ENCODE measurements at places on chromosomes 2 and 18.

- DNase-seq, result no peak
Observed at GRCh38 chr2:29482867-29483266, 367.7 kb downstream of the CLIP4 start.

GRCh38 chr18:59787998-59788790 is 91.0 kb upstream of the CCBE1 start:
- DNase-seq, result no peak

DNA sequence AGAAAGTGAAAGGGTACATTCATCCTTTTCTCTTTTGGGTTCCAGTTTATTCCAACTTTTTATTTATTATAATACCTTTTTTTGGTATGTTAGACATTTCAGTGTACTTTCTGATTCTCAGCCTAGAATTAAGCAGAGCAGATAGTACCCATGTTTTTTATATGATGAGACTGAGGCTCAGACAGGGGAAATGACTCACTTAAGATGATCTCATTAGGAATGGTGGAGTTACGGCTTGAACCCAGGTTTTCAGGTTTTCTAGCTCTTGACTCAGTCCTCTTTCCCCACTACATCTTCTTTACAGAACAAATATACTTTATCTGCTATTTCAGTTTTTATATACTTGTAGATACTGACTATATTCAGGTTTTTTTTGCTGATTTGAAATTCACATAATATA is 51.7 kb upstream of the OTX1 start:
- DNase-seq, result no peak

- no peak for DNase-seq
Observed at GRCh38 chr18:21481739-21482138, 118.8 kb downstream of the ESCO1 start.

DNA sequence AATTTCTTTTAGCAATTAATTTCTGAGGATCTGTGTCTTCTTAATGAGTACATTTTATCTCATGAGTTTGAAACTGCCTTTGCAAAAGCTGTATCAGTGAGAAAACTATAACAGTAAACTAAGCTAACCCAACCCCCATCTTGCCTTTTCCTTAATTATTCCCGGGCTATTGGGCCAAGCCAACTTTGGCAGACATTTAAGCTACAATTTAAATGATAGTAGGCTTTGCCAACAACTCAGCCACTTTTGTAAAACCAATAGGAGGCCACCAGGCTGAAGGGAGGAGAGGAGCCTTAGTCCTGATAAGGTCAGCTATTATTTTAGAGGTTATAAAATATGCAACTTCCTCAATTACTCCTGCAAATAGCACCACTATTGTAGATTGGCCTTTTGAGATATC is 218.0 kb upstream of the KCNJ3 start:
- no peak for DNase-seq

DNA sequence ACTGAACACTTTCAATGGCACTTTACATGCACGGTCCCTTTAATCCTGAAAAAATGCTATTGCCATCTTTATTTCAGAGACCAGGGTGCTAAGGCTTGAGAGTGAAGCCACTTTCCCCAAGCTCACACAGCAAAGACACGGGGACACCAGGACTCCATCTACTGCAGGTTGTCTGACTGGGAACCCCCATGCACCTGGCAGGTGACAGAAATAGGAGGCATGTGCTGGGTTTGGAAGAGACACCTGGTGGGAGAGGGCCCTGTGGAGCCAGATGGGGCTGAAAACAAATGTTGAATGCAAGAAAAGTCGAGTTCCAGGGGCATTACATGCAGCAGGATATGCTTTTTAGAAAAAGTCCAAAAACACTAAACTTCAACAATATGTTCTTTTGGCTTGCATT is 5.2 kb upstream of the EHD3 start:
- DNase-seq, result no peak

DNA sequence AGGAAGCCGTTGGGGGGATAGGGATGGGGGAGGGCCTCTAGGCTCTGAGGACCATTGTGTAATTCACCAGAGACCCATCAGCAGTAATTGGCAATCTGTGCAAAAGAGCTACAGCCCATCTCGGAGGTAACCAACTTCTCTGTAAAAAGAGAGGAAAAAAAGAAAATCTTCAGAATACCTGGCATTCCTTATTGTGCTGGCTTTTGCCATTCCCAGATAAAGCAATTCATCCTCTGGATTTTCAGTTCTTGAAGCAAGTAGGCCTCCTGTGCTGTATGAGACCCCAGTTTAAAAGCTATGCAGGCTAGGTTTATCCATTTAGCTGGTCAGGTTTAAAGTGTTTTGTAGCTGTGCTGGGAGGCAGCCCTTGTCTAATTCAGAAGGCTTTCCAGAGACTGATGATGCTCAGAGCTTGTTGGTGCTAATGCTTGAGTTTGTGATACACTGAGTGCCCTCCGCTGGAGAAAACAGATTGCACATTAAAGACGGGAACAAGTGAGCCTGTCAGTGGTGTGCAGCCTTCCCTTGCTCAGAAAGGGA is at the start of gene LRRTM4:
Gene LRRTM4 (minus strand): TSS at position 446 of the 540 bp plus-strand sequence.
- DNase-seq, result no peak

DNA sequence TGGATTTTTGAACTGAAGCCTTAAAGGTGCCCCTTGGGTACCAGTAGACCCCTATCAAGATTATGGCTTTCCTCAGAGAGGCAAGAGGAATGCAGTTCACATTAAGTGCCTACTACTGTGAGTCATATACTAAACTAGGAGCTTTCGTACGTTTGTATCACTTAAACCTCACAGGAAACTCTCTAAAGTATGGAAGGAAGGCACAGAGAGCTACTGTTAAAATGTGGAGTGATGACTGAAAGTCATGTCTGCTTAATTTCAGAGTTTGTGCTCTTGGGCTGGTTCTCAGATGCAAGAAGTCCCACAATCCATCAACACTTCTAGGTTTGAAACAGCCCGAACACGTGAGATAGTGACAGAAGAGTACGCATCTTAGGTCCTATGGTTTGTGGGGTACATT is 4.7 kb downstream of the PLCL1 start:
- DNase-seq, result no peak

- DNase-seq, result no peak
Observed at GRCh38 chr18:71020342-71021029, 731.6 kb downstream of the SOCS6 start.

GRCh38 chr2:36371070-36371874 is 15.7 kb downstream of the CRIM1 start:
- no peak for DNase-seq

GRCh38 chr2:11092701-11093335 is 62.4 kb upstream of the SLC66A3 start:
- no peak for DNase-seq

DNA sequence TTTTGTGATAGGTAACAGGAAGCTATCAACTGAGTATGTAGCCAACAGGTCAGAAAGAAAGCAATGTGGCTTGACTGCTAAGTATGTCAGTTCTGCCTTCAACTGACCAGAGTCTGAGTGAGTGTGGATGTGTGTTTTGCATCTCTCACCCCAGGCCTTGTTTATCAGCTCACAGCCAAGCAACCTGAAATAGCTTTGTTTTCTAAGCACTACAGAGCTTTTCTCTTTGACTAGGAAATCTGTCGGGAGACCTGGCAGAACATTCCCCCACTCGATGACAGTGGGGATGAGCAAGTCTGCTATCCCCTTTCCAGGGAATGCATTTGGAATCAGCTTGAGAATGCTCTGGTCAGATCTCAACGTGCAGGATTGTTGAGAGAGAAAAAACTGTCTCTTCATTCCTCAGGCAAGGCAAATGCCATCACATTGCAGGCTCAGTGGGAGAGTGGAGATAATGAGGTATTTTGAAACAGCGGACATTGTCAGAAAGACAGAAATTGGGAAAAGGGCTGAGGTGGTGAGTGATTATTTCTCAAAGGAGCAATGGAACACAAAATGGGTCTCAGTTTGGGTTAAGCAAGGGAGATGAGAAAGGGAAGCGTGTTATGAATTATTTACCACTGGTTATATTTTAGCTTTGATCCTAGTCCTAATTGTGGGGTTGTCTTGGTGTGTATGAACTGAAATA is 233.8 kb upstream of the PIK3C3 start:
- no peak for DNase-seq

- no peak for DNase-seq
Observed at GRCh38 chr2:79393107-79393685, 119.7 kb upstream of the CTNNA2 start.

DNA sequence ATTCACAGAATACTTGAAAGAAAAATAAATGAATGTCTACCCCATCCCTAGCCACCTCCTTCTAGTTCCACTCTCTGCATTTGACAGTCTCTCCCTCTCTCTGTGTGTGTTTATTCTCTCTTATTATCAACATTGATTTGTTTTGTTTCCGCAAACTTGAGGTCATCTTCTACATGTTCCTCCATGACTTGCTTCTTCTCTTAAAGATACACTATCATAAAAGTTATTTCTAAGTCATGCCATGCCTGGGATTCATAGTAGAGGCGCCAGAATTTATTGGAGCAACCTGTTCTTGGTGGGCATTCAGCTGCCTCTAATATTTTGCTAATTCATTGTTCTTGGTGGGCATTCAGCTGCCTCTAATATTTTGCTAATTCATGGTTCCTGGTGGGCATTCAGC is 58.9 kb upstream of the SMAD7 start:
- no peak for DNase-seq

- no peak for DNase-seq
Observed at GRCh38 chr2:181750305-181750704, 70.0 kb upstream of the NEUROD1 start.

GRCh38 chr18:57475903-57476302 is 40.7 kb downstream of the ONECUT2 start:
- no peak for DNase-seq

DNA sequence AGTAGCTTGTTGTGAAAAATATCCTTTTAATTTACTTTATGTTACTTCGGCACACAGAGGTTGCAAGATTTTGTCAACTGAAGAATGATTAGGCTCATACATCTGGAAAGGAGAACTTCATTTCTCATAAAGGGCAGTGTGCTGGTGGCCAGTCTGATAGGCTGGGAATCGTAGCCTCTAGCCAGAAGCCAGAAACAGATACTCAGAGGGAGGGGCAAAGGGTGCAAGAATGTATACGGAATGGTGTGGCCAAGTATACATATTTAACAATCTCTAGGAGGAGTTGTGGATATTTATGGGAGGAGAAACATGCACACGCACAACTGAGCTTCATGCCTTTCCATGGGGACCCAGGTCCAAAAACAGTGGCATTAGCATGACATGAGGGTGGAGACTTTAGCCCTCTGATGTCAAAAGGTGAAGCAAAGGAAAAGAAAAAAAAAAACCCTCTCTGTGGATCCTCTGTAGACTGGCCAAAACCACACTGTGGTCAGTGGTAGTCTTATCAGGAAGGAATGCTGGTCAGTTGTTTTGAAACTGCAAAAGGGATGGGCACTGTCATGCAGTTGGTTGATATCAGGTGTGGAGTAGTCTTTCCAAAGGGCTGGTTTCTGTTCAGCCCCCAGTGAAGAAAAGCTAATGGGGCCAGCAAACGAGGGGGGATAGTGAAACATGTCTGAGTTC is 34.9 kb upstream of the APCDD1 start:
- no peak for DNase-seq

DNA sequence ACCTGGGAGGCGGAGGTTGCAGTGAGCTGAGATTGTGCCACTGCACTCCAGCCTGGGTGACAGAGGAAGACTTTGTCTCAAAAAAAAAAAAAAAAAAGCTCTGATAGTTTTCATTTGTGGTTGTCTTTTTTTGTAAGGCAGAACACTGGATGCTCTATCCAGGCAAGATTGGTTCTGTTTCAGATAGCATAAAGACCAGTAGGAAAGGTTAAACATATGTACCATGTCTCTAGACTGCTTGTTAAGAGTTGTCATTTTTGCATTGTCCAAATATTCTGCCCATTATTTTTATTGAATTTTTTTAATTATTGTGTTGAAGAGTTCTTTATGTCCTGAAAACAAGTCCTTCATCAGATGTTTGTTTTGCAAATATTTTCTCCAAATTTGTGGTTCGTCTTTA is 60.0 kb downstream of the NCOA1 start:
- no peak for DNase-seq

GRCh38 chr2:112295407-112296078 is 20.1 kb downstream of the ZC3H6 start:
- DNase-seq, result no peak

DNA sequence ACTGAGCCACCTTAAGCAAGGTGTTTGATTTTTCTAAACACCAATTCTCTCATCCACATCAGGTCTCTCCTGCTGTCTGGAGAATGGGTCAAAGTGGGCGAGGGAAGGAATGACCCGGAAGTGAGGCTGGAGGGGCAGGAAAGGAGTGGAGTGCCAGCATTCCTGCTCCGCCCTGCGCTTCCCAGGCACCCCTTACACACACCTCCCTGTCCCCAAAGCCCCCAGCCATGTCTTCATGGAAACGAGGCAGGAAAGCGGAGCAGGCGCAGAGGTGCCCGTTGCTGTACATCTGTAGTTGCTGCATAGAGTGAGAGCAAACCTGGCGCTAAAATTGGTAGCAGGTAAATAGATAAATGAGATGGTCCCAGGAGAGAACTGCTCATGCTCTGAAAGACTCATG is 27.2 kb upstream of the NT5DC4 start:
- no peak for DNase-seq

DNA sequence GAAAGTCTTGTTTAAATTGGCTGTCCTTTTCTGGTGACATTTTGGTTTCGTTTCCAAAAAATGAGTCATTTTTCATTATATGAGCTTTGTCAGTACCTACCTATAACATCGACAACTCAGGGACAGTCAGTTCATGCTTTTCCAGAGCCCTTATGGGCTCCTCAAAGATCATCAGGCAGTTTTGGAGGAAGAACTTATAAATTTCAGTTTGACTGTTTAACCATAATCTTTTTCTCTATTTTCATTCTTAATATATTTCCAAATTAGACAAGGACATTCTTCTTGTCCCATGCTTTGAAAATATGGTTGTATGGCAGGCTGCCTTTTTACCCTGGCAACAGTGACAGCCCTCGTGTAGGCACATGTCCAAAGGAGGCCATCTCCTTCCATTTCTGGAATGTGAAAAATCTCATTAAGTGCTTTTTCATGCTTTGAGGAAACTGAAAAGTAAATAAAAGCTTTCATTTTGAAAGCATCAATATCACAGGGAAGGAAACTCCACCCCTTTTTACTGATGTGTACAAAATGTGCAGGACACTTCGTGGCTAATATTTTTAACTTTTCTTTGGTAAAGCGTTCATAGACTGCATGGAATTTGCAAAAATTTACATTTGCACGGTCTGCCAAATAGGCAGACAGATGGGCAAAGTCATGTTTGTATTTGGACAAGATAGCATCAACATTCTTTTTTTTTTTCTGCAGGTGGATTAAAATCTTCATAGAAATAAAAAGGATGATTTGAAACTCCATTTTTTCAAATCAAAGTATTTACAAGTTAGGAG is 7.2 kb upstream of the PROC start:
- DNase-seq, result no peak

DNA sequence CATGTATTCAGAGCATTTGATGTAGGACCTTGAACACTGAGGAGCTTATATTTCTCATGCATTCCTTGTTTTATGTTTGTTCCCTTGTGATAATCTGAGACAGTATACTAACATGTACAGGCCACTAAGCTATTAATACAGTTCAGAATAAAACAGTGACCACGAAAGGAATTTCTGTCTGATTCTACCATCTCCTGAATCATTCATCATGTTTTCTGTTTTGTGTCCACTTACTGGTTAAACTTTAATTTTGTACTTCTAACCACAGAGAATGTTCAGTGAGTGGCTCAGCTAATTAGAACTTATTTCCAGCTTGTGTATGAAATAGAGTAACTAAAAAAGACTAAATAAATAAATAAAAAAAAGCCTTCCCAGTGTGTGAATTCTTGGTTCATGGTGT is 110.4 kb downstream of the LRP1B start:
- DNase-seq, result no peak

Data from stimulated activated CD8-positive, alpha-beta memory T cell treated with anti-CD3 and anti-CD28 coated beads, Interleukin-7, amount 100 ng/mL, for 1 hour (primary cell).